ENCODE measurements at places on chromosomes 13 and 19.

DNA sequence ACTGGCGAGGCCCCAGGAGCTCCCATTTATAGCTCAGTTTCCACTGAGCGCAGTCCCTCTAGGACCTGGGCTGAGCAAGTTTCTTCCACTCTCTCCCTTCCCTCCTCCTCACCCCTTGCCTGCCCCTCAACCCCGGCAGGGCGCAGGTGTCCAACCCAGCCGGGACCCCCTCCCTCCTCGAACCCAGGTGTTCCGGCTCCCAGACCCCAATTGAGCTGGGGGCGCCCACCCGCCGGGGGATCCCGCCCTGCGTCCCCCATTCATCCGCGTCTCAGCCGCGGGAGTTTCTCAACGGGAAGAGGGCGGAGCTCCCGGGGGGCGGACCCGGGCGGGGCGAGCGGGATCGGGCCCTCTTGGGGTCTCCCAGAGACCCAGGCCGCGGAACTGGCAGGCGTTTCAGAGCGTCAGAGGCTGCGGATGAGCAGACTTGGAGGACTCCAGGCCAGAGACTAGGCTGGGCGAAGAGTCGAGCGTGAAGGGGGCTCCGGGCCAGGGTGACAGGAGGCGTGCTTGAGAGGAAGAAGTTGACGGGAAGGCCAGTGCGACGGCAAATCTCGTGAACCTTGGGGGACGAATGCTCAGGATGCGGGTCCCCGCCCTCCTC, at the start of gene KIRREL2:
KIRREL2 (plus strand) TSS at position 366 of the 604 bp plus-strand sequence; CDS start at position 575, 209 bp downstream.
- DNase-seq, result no peak

DNA sequence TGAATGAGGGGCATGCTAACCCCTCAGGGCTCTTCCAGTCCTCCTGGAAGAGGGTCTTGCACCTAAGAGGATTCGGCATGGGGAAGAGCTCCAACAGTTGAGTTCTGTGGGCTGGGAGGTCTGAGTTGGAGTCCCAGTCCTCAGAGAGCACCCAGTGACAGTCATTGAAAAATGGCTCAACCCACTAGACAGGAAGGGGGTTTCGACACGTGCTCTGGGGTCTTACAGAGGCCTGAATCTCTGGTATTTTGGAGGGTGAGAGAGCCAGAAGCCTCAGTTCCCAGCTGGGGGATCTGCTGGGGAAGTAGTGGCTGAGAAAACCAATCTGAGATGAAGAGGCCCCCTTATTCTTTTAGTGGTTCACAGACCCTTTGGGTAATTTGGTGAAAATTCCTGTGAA, 9.0 kb downstream of the PTH2 start:
- no peak for DNase-seq

GRCh38 chr13:88919970-88920628, 1248.9 kb downstream of the SLITRK5 start:
- DNase-seq, result peak; percentile 35

- DNase-seq, result no peak
These were observed 358.1 kb downstream of the OXGR1 start for GRCh38 chr13:96636001-96636709.

DNA sequence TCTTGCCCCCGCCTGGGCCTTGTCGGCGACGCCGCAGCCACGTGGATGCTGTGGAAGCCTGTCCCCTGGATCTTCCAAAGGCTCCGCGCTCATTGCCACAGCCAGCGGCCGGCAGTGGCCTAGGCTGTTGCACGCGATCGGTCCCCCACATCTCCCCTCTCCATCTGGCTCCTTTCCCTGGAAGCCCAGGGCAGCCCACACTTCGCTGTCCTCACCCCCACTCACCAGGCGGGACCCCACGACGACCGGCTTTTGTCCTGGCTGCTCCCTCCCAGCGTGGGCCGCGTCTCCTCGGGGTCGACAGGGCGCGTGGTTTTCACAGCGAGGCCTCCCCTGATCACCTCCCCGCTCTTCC, 605 bp upstream of the TEX30 start:
- DNase-seq, result no peak

GRCh38 chr19:24069905-24070657, 16.9 kb upstream of the ZNF254 start:
- DNase-seq, result no peak

- DNase-seq, result peak; percentile 78
These were observed at the start of gene CEACAM21 for GRCh38 chr19:41575998-41576397. CEACAM21 (plus strand) TSS chr19:41576166; CDS start chr19:41576275, 109 bp downstream.

DNA sequence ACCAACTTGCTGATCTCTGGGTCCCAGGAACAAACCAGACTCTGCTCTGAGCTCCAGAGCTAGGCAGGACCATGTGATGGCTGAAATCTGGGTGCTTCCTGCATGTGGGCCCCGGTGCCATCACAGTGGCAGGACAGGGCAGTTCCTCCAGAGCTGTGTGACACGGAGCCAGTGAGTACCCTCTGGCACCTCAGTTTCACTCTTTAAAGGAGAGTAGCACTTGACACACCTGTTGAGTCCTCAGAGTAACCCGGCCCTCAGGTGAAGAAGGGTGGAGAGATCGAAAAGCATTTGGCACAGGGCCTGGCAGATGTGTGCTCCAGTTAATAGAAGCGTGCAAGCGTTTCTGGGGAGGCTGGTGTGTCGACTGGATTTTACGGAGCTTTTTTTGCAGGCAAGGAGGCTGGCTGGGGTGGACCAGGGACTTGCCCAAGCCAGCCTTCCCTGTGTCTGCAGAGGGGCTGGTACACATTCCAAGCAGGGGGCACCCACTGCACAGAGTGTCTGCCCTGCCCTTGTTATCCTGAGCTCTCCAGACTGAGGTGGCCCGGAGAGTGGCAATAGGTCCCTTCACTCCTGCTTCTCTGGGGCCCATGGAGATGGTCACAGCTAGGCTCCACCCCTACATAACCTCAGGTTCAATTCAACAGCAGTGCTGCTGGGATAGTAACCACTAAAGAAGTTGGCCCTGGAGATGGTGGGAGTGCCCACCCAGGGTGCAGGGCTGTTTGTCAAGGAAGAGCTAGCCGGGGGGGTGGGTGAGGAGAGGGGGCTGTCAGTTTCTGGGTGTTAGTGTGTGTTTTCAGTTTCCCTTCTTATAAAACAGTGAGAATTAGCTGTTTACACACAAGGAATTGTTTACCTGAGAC, 8.3 kb downstream of the RPS19 start:
- DNase-seq, result no peak

GRCh38 chr13:80591976-80592740, 251.2 kb upstream of the SPRY2 start:
- no peak for DNase-seq

DNA sequence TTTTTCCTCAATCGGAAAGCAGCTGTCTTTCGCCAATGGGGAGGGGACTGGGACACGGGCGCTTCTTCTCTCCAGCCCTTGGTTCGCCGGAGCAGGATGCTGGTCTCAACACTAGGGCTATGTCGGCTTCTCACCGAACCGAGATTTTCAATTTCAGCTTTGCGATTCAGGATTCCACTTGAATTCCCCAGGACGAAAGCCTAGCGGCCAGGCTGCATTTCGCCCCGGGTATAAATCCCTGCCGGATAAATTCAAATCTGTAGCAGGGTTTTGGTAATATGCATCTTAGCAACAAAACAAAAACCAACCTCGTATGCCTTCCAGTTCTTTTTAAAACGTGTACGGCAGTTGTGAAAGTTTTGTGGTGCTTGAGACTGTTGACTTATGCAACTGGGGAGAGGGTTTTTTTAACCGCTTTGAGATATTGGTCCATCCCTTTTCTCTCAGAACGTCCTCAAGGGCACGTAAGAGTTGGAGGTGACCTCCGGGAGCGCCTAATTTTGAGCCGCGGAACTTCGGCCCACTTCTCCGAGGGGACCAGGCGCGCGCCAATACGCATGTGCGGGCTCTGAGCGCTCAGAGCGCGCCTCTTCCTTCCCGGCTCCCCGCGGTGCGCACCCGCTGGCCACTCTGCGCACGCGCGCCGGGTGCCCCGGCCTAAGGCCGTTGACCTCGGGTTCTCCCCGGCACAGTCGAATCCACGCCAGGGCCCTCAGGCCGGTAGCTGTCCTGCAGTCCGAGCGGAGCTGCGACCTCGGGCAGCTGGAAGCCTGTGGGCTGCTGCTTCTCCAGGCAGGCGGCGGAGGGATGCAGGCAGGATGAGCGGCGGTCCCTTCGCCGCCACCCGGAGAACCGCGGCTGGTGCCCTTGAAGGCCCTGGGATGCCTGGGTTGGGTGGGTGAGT, 7.6 kb downstream of the POU4F1 start:
- DNase-seq, result no peak

GRCh38 chr13:103656311-103656710, 590.1 kb upstream of the SLC10A2 start:
- DNase-seq, result no peak

GRCh38 chr19:33063753-33064457, 783 bp downstream of the RHPN2 start:
- no peak for DNase-seq

All from GM12865 (cell line).